Stimulated activated CD4-positive, alpha-beta T cell treated with anti-CD3 and anti-CD28 coated beads, Interleukin-15, amount 100 ng/mL, for 1 hour (primary cell): ENCODE measurements at places on chromosomes 2 and 18.

DNA sequence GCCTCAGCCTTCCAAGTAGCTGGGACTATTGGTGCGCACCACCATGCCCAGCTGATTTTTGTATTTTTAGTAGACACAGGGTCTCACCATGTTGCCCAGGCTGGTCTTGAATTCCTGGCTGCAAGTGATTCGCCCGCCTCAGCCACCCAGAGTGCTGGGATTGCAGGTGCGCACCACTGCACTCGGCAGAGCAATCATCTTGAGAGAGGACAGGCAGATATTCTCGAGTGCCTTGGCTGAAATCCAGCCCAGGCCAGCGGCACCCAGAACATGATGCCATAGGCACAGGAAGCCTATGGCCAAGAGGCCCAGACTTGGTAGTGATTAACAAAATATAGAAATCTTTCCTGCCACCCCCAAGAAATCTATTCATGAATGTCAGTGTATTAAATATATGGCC lies 58.0 kb upstream of the PEX13 start:
- no peak for DNase-seq

- DNase-seq: no peak
These were observed 122.3 kb upstream of the FHL2 start for GRCh38 chr2:105521176-105521575.

DNA sequence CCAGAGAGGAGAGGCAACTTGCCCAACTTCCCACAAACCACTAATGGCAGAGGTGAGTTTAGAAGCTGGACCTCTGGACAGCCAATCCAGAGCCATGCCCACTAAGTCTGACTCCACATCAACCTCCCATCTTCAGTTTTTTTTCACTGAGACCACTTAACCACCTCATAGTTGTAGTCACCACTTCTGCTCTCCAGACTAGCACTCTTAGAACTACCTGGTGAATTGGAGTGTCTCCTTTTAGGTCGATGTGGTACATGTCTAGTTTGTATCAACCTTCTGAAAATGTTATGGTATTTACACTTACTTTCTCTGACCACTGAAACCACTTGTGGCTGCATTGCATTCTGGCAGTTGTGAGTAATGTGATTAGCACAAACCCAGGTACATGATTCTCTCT lies 743.6 kb upstream of the FANCL start:
- DNase-seq: no peak

- no peak for DNase-seq
These were observed 85.3 kb upstream of the EFEMP1 start for GRCh38 chr2:56008661-56009431.

GRCh38 chr2:138962686-138963085 lies 182.5 kb upstream of the NXPH2 start:
- DNase-seq: no peak

- DNase-seq: no peak
These were observed 57.2 kb downstream of the RTP5 start for GRCh38 chr2:241926541-241927311.

GRCh38 chr2:224145751-224146355 lies 106.8 kb upstream of the SERPINE2 start:
- no peak for DNase-seq
